ENCODE measurements at places on chromosomes 16 and 17. TPM values are rescaled to one million over a fixed set of nuclear protein-coding genes. Genes with fewer than 3 reads are reported as not detected.

DNA sequence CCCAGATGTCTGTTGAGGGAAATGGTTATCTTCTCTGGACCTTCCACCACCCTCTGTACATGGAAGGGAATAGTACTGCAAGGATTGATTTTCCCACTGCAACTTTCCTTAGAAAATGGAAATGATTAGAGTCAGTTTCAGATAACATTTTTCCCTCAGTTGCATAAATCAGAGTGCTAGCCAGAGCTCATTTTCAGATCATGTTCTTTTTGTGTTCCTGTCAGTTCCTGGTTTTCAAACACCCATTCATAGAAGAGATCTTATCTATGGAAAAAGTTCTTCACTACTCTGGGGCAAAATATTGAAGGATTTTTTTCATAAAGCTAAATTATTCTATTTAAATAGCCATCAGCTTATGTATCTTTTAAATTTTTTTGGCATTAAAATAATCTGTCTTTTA is 11.7 kb upstream of the COX10 start:
- no peak for DNase-seq
- peaks cover 25% of the 10 kb centered on the region for H3K36me3 ChIP-seq
- H3K27me3 ChIP-seq, result no peaks in the 10 kb centered on the region
- H3K4me1 ChIP-seq, result no peaks in the 10 kb centered on the region

- no peak overlapping the region for H3K4me3 ChIP-seq
- no peaks in the 10 kb centered on the region for H3K36me3 ChIP-seq
- no peak for DNase-seq
- H3K4me1 ChIP-seq, result no peaks in the 10 kb centered on the region
These were observed 14.6 kb downstream of the SCIMP start for GRCh38 chr17:5220074-5220473.

DNA sequence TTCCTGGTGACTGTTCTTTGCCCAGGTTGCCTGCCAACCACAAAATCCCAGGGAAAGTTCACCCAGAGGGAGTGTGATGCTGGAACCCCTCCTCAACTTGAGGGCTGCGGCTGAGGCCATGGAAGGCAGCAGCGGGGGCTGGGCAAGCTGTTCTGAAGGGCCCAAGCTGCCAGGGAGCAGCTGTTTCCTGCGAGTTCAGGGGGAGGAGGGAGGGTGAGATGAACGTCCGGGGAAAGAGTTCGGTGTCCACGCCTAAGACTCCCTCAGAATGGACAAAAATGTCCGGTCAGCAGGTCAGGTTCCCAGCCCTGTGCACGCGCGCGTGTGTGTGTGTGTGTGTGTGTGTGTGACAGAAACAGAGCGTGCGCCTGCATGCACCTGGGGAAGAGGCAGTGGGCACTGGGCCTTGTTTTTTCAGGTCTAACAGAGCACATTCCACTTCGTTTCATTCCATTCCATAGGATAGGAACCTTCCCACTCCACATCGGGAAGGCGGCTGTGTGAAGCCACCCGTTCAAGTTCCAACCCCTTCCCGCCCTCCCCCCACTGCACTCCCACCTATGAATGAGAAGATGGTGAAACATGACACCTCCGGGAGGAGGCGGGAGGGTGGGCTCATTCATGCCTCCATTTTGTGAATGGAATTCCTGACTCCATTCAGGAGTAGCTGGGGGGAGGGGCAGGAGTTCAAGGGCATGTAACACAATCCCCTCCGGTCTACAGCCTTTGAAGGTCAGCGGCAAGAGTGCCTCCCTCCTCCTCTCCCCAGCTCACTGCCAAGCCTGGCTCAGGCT is 15.7 kb downstream of the ETV4 start:
- H3K4me3 ChIP-seq, result no peak overlapping the region
- DNase-seq, result no peak
- H3K36me3 ChIP-seq, result peaks cover 5% of the 10 kb centered on the region

DNA sequence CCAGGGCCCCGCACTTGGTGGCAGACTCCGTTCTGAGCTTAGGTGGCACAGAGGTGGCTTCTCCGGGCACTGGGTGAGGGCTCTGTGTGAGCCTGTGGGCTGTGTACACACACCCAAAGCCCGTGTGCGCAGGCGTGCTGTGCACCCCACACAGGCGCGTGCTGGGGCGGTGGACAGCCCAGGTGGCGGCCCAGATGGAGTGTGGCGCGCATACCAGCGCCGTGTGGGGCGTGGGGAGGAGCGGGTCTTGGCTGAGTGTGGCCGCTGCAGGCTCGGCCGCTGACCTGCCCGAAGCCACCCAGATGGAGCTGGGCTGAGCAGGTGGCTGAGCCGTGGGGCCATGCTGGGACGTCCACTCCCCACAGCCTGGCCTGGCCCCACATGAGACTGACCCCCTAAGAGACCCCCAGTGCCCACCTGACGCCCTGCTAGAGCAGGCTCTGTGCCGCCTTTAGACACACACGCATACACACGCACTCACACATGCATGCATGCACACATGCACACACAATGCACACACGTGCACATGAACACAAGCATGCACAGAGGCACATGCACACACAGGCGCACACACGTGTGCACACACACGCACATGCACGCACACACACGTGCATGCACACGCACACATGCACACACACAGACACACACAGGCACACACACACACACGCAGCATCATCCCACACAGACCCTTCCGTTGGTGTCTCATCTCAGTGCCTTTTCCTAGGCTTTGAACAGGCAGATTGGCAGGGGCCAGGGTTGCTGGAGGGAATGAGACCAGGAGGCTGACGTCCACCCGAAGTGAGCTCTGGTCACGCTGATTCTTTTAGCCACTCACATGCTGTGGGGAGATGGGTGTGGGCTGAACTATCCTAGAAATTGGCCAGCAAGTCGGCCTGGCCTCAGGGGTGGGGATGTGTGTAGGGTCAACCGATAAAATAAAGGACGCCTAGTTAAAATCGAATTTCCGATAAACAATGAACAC is 2.1 kb downstream of the PRR35 start:
- no peak for DNase-seq

GRCh38 chr16:55506708-55507107 is 2.2 kb upstream of the LPCAT2 start:
- H3K36me3 ChIP-seq, result no peaks in the 10 kb centered on the region
- no peaks in the 10 kb centered on the region for H3K4me1 ChIP-seq
- no peak for DNase-seq
- H3K4me3 ChIP-seq, result no peak overlapping the region
- H3K27ac ChIP-seq, result no peak overlapping the region

- no peak for DNase-seq
- no peaks in the 10 kb centered on the region for H3K27me3 ChIP-seq
- no peak overlapping the region for H3K4me3 ChIP-seq
These were observed 52.0 kb upstream of the CLEC3A start for GRCh38 chr16:77970371-77970770.

GRCh38 chr17:39944393-39944711 is 16.8 kb downstream of the LRRC3C start:
- DNase-seq, result no peak
- H3K4me1 ChIP-seq, result peaks cover 21% of the 10 kb centered on the region
- no peaks in the 10 kb centered on the region for H3K27me3 ChIP-seq
- no peaks in the 10 kb centered on the region for H3K36me3 ChIP-seq
- H3K27ac ChIP-seq, result no peak overlapping the region

DNA sequence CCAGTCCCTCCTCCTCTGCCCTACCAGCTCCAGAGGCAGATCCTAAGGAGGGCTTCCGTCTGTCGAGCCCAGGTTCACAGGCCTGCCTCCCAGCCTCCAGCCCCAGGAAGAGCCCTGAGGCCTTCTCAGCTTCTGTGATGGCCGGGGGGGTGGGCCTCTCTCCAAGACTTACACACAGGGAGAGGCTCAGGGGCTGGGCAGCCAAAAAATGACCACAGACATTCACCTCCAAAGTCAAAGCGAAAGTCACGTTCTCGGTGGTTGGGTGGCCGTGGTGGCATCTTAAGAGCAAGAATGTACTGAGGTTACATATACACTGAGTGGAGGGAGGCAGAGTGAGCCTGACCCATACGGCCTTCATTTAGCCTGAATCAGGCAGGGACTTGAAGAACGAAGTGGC is 119.1 kb downstream of the CCDC182 start:
- DNase-seq, result no peak
- H3K4me1 ChIP-seq, result peaks cover 94% of the 10 kb centered on the region
- peak overlapping the region; percentile 97 for H3K27ac ChIP-seq

- H3K4me1 ChIP-seq, result no peaks in the 10 kb centered on the region
- no peak for DNase-seq
- no peak overlapping the region for H3K27ac ChIP-seq
- H3K36me3 ChIP-seq, result no peaks in the 10 kb centered on the region
- H3K4me3 ChIP-seq, result no peak overlapping the region
These were observed 131.9 kb downstream of the NPIPB5 start for GRCh38 chr16:22642416-22643088.

DNA sequence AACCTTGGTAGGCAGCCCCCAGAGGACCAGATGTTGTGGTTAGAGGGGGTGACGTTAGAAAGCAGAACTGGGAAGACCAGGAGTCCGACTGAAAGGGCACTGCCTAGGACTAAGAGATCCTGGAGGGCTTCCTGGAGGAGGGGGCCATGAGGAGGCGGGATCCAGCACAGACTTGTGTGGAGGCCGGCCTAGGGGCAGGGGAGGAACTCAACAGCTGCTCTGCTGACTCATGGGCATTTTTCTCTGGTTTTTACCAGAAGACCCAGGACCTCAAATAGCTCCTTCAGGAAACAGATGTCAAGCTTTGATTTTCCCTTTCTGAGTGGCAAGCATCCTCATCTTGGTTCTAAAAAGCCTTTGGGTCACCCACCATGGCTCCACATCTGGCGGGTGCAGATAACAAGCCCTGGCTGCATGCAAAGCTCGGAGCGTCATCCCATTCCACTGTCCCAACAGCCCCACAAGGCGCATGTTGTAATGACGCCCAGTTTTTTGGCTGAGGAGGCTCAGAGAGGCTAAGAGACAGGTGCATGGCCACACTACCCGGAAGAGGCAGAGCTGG is 29.0 kb downstream of the IL21R start:
- no peak overlapping the region for H3K4me3 ChIP-seq
- H3K27ac ChIP-seq, result no peak overlapping the region
- no peaks in the 10 kb centered on the region for H3K27me3 ChIP-seq
- no peak for DNase-seq

The RRAD gene
- not detected for total RNA-seq

The ARMC7 gene
- 6.1 TPM for total RNA-seq

GRCh38 chr17:48388955-48389743 is 40.9 kb downstream of the SKAP1 start:
- no peak overlapping the region for H3K27ac ChIP-seq
- no peaks in the 10 kb centered on the region for H3K36me3 ChIP-seq
- DNase-seq, result no peak
- H3K27me3 ChIP-seq, result no peaks in the 10 kb centered on the region
- H3K4me3 ChIP-seq, result no peak overlapping the region
